ENCODE measurements at places on chromosomes 1 and 21.

GRCh38 chr1:224751624-224752311 lies 135.7 kb downstream of the CNIH3 start:
- no peak for DNase-seq

GRCh38 chr1:110857964-110858948 lies 14.7 kb upstream of the CD53 start:
- no peak for DNase-seq

DNA sequence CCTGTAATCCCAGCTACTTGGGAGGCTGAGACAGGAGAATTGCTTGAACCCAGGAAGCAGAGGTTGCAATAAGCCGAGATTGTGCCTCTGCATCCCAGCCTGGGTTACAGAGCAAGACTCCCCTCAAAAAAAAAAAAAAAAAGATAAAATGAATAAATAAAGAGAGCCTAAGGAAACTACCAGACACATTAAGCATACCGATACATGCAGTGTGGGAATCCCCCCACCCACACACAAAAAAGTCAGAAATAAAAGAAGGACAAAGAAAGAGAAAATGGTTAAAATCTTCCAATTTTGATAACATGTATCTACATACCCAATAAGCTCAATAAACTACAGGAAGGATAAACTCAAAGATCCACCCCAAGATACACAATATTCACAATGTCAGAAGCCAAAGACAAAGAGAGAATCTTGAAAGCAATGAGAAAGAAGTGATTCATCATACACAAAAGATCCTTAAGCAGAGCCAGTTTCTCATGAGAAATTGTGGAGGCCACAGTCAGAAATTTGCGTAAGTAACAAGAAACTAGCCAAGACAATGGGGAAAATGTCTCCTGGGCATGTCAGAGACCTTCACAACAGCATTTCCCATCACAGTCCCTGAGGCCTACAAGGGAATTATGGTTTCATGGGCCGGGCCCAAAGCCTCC lies 1197.0 kb downstream of the AMY1C start:
- DNase-seq: no peak

DNA sequence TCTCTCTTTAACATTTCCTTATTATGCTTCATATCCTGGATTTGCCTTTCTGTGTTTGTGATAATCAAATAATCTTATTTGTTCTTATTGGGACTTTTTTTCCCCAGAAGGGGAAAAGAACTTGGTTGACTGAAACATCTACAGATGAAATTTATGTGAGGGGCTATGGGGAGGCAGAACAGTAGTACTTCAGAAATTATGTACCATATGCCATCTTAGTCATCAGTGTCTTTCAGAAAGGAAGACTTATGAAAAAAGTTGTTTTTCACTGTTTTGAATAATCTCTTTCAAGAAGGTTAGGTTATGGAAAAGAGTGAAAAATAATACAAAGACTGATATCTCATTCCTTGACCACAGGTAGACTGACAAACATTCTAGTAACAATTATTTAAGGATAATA lies 30.2 kb upstream of the TRAF5 start:
- DNase-seq: no peak

DNA sequence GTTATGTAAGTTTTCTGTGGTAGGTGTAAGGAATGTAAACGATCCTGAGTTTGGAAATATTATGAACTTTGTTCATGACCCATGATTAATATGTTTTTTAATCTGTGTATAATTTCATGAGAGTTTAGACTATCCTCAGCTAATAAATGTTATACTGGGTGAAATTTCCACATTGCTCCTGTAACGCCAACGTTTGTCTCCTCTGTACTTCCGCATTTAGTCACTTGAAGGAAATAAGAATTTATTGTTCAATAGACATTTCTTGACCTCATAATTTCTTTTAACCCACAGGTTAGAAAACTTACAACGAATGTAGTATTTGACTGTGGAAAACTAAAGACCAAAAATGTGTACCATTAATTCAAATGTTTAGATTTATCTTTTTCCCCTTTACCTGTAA lies 876 bp downstream of the KCNJ15 start:
- no peak for DNase-seq

DNA sequence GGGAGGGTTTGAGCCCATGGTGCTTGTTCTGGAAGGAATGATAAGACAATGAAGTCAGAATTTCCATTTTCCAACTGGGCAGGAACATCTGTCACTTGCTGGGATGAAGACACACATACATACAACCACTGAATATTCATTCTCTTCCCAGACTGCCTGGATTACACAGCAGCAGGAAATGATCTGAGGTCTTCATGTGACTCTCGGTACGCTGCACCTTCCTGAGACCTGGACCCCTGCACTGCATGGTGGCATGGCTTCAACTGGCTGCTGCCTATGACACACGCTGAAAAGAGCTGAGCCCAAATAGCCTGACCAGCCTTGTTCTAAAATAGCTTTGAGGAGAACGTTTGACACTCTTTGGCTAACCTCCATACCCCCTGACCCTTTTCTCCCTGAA lies 150.6 kb downstream of the GABPA start:
- no peak for DNase-seq

GRCh38 chr1:160855181-160855981 lies 7.3 kb downstream of the CD244 start:
- no peak for DNase-seq

GRCh38 chr1:96966536-96967138 lies 245.1 kb downstream of the PTBP2 start:
- peak; percentile 38 for DNase-seq

- DNase-seq: no peak
Observed at GRCh38 chr21:32308696-32309095, 10.0 kb downstream of the MRAP start.

DNA sequence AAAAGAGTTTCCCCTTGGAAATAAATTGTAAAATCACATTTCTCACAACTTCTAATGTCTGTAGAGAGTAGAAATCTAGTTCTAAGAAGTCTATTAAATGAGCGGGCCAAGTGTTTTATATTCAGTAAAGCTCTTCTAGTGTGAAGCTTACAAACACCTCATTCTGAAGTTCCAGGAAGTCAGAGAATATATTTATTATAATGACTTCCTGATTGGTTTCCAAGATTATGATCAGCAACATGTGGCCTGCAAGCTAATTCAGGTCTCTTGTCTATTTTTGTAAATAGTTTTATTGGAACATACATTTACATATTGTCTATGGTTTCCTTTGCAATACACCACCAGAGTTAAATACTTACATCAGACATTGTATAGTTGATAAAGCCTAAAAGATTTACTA lies 603.9 kb downstream of the AMY1C start:
- DNase-seq: no peak

GRCh38 chr1:89826594-89826993 lies 5.8 kb downstream of the LRRC8D start:
- DNase-seq: no peak

- DNase-seq: no peak
Observed at GRCh38 chr1:87052400-87052799, 138.0 kb downstream of the HS2ST1 start.

- DNase-seq: no peak
Observed at GRCh38 chr1:205493241-205494085, 11.0 kb upstream of the CDK18 start.

- DNase-seq: no peak
Observed at GRCh38 chr1:35398739-35399138, 130.2 kb downstream of the ZMYM4 start.

- DNase-seq: no peak
Observed at GRCh38 chr1:47231301-47232186, 481 bp downstream of the TAL1 start.

DNA sequence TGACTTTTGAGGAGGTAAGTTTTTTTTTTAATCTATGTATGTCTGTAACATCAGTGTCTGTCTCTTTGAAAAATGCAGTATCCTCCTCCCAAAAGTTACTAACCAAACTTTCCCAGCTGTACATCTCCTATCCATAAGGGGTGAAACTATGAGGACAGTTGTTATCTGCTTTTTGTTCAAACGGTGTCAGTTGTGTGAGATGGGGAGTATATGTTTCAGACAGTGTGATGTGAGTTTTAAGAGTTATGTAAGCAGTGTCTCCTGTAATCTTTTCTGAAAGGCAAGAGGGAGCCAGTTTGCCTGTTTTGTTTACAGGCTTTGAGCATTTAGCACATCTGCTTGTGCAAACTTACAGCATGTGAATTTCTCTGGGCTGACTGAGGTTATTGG lies 34.8 kb upstream of the CACYBP start:
- DNase-seq: no peak

GRCh38 chr21:38322311-38322950 lies 65.6 kb downstream of the KCNJ15 start:
- DNase-seq: no peak

- DNase-seq: no peak
Observed at GRCh38 chr1:206021626-206022365, 1.9 kb downstream of the CTSE start.

DNA sequence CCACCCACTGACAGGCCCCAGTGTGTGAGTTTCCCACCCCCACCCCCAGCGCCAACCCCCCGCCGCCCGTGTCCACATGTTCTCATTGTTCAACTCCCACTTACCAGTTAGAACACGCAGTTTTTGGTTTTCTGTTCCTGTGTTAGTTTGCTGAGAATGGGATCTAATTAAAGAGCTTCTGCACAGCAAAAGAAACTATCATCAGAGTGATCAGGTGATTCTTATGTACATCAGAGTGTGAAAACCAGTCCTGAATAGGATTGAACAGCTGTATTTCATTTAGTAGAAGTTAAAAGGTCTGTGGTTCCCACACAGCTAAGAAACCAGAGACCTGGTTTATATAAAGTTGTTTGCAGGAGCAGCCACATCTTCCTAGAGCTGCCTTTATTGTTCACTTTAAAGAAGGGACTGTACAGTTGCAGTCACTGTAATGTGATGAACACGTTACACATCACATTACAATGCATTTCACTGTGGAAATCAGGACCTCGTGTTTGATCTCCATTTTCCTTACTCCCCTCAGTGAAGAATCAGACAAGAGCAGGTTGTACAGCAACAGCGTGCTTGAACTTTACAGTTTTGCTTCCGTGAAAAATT lies 1.2 kb downstream of the GBP6 start:
- no peak for DNase-seq

DNA sequence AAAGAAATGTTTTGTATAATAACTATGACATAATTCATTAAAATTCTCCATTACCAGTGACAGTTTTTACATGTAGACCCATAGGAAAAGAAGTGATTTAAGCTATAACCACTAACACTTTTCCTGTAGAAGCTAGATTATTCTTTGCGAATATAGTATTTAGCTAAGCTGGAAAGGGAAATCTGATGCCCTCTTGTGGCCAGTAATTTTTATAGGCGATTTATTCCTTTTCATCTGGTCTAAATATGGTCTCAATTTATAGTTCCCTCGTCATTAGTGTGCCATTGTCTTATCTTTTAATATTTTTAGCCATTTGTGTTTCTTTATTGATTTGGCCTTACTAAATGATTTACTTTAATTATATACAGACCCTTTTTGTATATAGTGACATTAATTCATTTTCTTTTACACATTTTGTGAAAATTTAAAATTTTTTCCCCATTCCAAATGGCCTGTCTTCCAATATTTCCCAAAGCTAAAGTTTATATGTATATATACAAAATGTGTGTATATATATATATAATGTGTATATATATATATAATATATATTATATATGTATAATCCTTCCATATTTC lies 26.7 kb downstream of the BTG3 start:
- peak; percentile 23 for DNase-seq

DNA sequence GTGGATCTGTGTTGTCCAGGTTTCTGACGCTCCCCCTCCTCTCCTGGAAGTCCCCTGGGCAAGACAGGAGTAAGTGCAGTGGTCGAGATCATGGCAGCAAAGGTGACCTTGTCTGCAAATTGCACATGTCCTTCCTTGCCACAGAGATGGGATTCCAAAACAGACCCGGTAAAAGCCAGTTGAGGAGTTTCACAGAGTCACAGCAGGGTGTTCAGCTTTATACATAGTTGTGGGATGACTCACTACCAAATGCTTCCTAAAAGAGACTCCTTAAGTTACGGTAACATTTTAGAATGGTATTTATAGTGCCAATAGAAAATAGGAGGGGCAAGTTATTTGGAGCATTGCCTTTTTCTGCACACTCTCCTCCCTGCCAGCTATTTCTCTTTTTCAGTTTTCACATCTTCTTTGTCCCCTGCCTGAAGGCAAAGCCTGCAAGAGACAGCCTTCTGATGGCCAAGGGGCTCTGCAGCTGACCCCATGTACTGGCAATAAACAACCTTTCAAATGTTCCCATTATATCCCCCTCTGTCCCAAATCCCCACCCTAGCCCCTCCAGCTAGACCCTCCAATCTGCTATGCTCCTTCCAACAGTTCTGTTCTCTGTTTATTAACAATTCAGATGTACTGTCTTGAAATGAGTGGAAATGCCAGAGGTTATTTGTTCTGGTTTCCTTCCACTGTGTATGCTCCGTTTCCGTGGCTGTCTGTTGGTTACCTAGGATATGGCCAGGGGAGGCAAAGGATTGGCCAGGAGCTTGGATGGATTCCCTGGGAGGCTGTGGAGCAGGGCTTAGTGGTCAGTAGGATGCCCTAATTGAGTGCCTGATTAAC lies 115.0 kb downstream of the TGFB2 start:
- no peak for DNase-seq

DNA sequence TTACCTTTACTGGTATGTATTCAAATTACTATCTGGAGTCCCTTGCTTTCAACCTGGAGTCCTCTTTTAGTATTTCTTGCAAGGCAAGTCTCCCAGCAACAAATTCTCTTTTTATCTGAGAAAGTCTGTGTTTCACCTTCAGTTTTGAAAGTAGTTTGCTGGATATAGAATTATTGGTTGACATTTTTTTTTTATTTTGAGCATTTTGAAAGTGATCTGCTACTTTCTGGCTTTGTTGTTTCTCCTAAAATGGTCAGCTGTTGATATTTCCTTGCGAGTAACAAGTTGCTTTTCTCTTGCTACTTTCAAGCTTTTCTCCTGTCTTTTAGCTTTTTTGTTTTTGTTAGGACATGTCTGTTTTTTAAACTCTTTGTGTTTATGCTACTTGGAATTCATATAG lies 126.1 kb downstream of the TRIM33 start:
- no peak for DNase-seq
